Putamen (tissue), 1 donor: ENCODE measurements at places on chromosomes 11 and 22.

- DNase-seq, result no peak
These were observed 59.8 kb downstream of the CEP57 start for GRCh38 chr11:95850137-95850536.

DNA sequence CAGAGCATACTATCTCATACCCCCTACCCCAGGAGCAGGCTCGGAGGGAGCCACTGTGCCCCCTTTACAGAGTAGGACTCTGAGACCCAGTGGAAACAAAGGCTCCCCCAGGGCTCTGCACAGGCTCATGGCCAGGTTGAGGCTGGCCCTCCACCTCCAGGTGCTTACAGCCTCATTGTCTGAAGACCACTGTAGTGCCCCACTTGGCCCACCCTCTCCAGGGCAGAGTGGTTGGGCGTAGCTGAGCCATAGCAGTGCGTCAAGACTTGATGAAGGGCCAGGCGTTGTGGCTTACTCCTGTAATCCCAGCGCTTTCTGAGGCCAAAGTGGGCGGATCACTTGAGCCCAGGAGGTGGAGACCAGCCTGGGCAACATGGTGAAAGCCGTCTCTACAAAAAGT, 1.7 kb downstream of the ANKRD13D start:
- no peak for DNase-seq

DNA sequence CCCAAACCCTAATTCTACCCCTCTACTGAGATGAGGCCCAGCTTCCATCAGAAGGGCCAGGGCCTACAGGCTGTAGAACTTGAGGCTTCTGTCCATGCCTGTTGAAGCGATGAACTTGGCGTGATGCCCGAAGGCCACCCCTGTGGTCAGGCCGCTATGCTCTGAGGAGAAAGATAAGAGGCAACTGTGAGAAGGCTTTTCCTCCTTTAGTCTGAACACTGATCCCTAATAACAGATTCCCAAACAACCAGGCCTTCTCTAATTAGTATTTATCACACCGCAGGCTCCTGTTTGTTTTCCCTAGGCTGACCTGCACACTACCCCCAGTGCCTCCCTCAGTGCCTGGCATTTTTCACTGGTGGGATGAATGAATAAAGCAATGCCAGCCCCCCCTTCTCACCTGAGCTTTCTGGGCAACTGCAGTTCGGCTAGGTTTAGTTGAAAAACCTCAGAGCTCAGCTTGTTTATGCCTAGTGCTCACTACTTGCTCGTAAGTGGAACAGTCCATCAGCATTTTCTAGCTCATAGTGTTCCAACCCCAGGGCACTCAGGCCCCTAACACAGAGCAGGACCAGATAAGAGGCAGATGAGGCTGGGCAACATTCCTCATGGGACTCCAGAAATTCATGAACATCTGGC, 15.2 kb downstream of the PRPF19 start:
- DNase-seq, result no peak

- DNase-seq, result peak; percentile 52
These were observed 21.8 kb downstream of the NF2 start for GRCh38 chr22:29625090-29625825.
